ENCODE measurements at places on chromosomes 5 and 9. TPM values are rescaled to one million over a fixed set of nuclear protein-coding genes. Genes with fewer than 3 reads are reported as not detected.

GRCh38 chr5:43038496-43038989 lies 1.6 kb downstream of the ANXA2R start:
- DNase-seq: no peak

DNA sequence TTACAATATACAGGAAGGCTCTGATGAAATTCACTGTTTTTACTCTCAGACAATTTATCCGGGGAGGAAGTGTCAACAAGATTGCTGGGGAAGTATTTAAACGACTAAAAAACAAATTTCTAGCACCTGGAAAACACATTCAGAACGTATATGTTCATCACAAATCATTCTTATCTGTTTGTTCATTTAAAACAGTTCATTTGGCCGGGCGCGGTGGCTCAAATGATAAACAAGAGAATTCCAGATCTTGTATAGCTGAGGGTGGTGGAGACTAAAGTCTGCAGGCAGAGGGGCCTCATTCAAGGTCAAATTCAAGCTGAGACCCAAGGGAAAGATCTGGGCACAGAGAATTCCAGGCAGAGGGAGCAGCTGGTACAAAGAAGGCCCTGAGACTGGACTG lies 90.0 kb downstream of the STK10 start:
- DNase-seq: no peak

AUH gene
- 21.0 TPM for total RNA-seq

DNA sequence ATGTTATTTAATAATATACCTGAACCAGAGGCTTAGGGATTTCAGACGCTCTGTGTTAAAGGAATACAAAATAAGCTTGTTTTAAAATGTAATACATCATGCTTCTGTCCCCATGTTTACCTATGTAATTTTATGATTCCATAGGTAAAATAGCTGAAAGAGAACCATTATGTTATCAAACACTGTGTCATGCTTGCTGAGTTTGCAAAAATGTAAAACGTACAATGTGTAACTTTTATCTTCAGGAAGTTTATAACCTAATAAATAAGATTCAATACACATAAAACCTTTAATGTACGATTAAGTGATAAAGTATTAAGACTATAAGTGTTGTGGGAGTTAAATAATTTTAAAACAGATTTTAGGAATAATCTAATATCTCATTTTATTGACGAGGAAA lies 94.1 kb downstream of the COMMD10 start:
- DNase-seq: no peak

NEUROG1 gene
- not detected for total RNA-seq

DNA sequence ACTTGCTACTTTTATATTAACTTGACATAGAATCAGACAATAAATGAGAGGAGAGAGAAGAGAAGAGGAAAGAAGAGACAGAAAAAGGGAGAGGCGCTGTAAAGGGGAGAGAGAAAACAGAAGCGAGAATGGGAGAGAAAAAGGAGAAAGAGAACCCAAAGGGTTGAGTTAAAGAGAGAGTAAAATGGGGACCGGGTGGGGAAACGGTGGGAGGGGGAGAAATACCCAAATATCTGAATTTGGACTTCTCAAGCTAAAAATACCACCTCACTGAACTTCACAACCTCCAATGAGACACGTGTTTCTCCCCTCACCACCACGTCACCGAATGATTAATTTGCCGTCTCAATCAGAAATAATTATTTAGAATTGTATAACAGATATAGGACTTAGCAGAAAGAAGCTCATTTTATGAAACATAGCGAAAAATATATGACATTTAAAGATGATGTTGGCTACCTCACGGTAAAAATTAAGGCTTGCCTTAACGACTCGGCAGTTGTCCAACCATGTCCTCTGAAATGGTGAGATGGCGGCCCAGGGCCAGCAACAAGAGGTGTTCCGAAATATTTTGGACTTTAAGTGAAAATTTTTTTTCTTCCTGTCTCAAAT lies 204.1 kb downstream of the MEF2C start:
- DNase-seq: no peak
